Right ventricle myocardium inferior (tissue), 1 donor: ENCODE measurements at places on chromosomes 7 and 10. TPM values are rescaled to one million over a fixed set of nuclear protein-coding genes. Genes with fewer than 3 reads are reported as not detected.

DNA sequence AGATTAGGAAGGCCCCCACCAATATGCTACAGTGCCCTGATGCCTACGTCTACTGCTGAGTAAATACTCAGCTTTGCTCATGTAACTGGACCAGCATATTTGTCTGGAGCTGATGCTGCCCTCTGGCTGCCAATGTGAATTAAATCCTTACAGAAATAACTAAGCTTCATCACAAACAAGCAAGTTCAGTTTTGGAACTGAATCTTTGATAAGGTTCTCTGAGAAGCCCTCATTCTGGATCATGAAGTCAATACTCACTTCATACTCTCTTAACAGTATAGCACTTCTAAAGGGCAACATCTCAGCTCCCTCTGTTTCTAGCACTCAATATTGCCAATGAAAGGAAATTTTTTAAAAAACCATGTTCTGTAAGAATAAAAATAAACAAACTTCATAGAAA, 246.7 kb downstream of the ETV1 start:
- no peak for DNase-seq

DNA sequence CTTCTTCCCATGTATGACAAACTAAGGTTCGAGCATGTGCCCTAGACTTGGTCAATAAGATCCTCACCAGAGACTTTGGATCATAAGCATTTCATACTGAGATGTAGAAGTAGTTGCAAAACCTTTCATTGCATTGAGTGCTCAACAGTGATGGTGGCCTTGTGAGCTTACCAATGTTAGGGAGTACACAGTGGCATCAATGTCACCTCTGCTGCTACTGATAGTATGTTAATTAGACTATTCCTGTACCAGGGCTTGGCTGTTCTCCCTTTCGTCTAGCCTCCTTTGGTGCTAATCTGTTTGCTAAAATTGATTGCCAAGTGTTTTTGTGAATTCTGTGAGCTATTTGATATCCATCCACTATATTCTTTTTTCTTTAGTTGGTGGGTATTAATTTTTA, 264.5 kb upstream of the SEMA3C start:
- DNase-seq, result no peak

The CTBP2 gene
- 31.3 TPM for total RNA-seq

The RET gene
- 7.7 TPM for total RNA-seq

DNA sequence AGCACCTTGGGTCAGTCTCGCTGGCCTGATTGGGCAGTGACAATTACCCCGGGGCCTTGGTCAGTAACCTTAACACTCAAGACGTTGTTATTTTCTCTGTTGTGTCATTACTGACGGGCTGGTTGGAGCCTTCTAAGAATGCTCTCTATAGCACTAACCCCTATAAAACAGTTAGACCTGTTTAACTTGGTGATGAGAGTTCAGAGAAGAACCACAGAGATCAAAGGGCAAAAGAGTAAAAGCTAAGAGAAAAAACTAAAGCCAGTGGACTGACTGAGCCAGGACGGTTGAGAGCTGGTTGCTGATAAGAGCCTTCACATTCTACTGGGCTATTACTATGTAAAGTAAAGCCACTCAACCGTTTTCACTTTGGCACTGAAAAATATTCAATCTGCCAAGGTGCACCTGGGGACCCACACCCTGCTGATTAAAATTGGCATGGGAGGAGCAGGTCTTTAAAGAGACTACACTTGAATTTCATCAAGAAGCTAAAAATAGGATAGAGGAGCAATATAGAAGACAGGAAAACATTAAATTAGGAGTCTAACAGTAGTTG, 13.6 kb upstream of the ITGB1 start:
- no peak for DNase-seq

The CDHR3 gene
- 3.6 TPM for total RNA-seq

GRCh38 chr7:151406886-151407583, 2.8 kb downstream of the WDR86 start:
- DNase-seq, result no peak

The SORBS1 gene
- total RNA-seq, result 666 TPM

The NUTM2E gene
- not detected for total RNA-seq

GRCh38 chr10:66144016-66144415, 781.8 kb upstream of the LRRTM3 start:
- DNase-seq, result no peak
